Fibroblast of the aortic adventitia (primary cell): ENCODE measurements at places on chromosomes 5 and 9. TPM values are rescaled to one million over a fixed set of nuclear protein-coding genes. Genes with fewer than 3 reads are reported as not detected.

EEIG1 gene
- total RNA-seq: 32.4 and 50.3 TPM in 2 replicates

PCDHGB1 gene
- total RNA-seq: 3.1 and 4.2 TPM in 2 replicates

AK8 gene
- 0.18 TPM in 1 of 2 replicates, not detected in the other for total RNA-seq

PDE6A gene
- not detected in 2 replicates for total RNA-seq

THBS4 gene
- total RNA-seq: 0.90 and 1.5 TPM in 2 replicates

NME5 gene
- 6.0 and 11.6 TPM in 2 replicates for total RNA-seq

OLFM1 gene
- 0.81 and 1.5 TPM in 2 replicates for total RNA-seq

WDR36 gene
- 46.0 and 90.8 TPM in 2 replicates for total RNA-seq

FAM221B gene
- total RNA-seq: not detected in 2 replicates

CDC20B gene
- total RNA-seq: not detected in 2 replicates

PDE8B gene
- not detected in 2 replicates for total RNA-seq

GARIN3 gene
- total RNA-seq: not detected in 2 replicates

SLC6A3 gene
- total RNA-seq: not detected in 2 replicates

IL33 gene
- total RNA-seq: 73.9 and 215 TPM in 2 replicates

TRPM6 gene
- under 0.01 and 0.16 TPM in 2 replicates for total RNA-seq

C5orf47 gene
- not detected in 2 replicates for total RNA-seq

SLCO4C1 gene
- total RNA-seq: 0.09 TPM in 1 of 2 replicates, not detected in the other

SNCAIP gene
- 0.18 and 0.57 TPM in 2 replicates for total RNA-seq

SLC34A3 gene
- not detected in 2 replicates for total RNA-seq

ELOVL7 gene
- 0.18 TPM in 1 of 2 replicates, not detected in the other for total RNA-seq

IZUMO3 gene
- total RNA-seq: not detected in 2 replicates

IL3 gene
- not detected in 2 replicates for total RNA-seq
